ENCODE measurements at places on chromosomes 1 and 21. TPM values are rescaled to one million over a fixed set of nuclear protein-coding genes. Genes with fewer than 3 reads are reported as not detected.

The IRF6 gene
- polyA plus RNA-seq, result 5.2 TPM

The MYOG gene
- polyA plus RNA-seq, result not detected

The THEM5 gene
- polyA plus RNA-seq, result not detected

The GJA5 gene
- not detected for polyA plus RNA-seq

The GPR25 gene
- polyA plus RNA-seq, result 14.8 TPM

The NMNAT2 gene
- polyA plus RNA-seq, result not detected

The FLG gene
- polyA plus RNA-seq, result not detected

The CPLANE2 gene
- polyA plus RNA-seq, result 1.8 TPM

The BATF3 gene
- polyA plus RNA-seq, result 7.2 TPM

The FAM72B gene
- not detected for polyA plus RNA-seq

The ZNF683 gene
- polyA plus RNA-seq, result 61.3 TPM

The KLHDC9 gene
- polyA plus RNA-seq, result not detected

The CATSPERE gene
- 0.31 TPM for polyA plus RNA-seq

The DTL gene
- polyA plus RNA-seq, result 3.5 TPM

The SPOCD1 gene
- 0.46 TPM for polyA plus RNA-seq

The TDRD5 gene
- not detected for polyA plus RNA-seq

The ARTN gene
- polyA plus RNA-seq, result not detected

The FCRLB gene
- polyA plus RNA-seq, result 6.7 TPM

The USH2A gene
- not detected for polyA plus RNA-seq

The OPRD1 gene
- polyA plus RNA-seq, result not detected

The PALMD gene
- polyA plus RNA-seq, result not detected

The S100A9 gene
- polyA plus RNA-seq, result 38.1 TPM

The CA6 gene
- polyA plus RNA-seq, result not detected

The PRAMEF7 gene
- polyA plus RNA-seq, result not detected

The OR2G3 gene
- not detected for polyA plus RNA-seq

The SOD1 gene
- 265 TPM for polyA plus RNA-seq

The FLG2 gene
- polyA plus RNA-seq, result not detected

The ETV3L gene
- polyA plus RNA-seq, result not detected

The POLR3GL gene
- 112 TPM for polyA plus RNA-seq

The NEK7 gene
- polyA plus RNA-seq, result 47.3 TPM

The PPIH gene
- polyA plus RNA-seq, result 80.7 TPM

The PPM1J gene
- polyA plus RNA-seq, result not detected

The GSTM1 gene
- 35.4 TPM for polyA plus RNA-seq

The KISS1 gene
- polyA plus RNA-seq, result not detected

The HES2 gene
- polyA plus RNA-seq, result not detected

The ATP1A2 gene
- polyA plus RNA-seq, result not detected

The PADI2 gene
- 0.15 TPM for polyA plus RNA-seq

The RAB25 gene
- polyA plus RNA-seq, result not detected

The DYNLT4 gene
- polyA plus RNA-seq, result not detected

The SLC30A2 gene
- not detected for polyA plus RNA-seq

The CD160 gene
- polyA plus RNA-seq, result 382 TPM
